ENCODE measurements at places on chromosomes 16 and 17.

- DNase-seq: no peak
These were observed 2.3 kb upstream of the WNT3 start for GRCh38 chr17:46820592-46821450.

GRCh38 chr16:50585331-50585776 lies 37.2 kb downstream of the NKD1 start:
- DNase-seq: no peak

GRCh38 chr16:55668340-55669281 lies 12.8 kb downstream of the SLC6A2 start:
- no peak for DNase-seq

GRCh38 chr17:66098040-66098439 lies 93.9 kb downstream of the CEP112 start:
- DNase-seq: no peak

DNA sequence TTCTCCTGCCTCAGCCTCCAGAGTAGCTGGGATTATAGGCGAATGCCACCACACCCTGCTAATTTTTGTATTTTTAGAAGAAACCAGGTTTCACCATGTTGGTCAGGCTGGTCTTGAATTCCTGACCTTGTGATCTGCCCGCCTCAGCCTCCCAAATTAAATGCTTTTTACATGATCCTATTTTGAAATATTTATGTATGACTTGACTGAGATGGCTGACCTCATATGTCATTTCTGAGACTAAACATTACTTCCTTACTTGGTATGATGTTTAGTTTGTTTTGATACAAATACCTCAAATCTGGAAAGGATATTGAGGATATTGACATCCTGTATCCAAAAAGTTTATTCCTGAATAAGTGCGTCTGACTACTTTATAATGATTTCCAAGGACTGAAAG lies 11.9 kb downstream of the CALCOCO2 start:
- no peak for DNase-seq

GRCh38 chr17:19392303-19392702 lies 5.3 kb upstream of the MFAP4 start:
- no peak for DNase-seq

DNA sequence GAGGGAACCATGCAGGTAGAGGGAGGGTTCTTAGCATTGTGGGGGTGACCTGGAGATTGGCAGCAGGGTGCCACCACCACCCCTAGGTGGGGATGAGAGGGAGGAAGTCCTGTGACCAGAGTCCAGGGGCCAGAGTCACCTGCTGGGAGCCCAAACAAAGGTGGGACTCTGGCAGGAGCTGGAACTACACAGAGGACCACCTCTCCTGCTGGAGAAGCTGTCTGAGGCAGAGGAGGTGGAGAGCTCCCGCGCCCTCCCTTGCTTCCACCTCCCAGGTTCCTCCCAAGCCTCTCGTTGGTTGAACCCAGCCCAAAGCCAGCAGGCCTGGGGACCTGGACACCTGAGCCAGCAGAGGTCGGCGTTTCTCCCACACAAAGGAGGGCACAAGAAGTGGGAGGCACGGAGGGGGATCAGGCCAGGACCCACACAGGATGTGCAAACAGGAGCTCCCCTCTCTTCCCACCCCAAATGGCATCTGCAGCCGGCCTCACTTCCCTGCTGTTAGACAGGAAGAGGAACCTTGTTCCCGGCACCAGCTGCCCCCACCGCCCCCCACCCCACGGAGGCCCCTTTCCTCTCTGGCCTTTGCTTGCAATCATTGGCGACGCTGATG lies 154.6 kb downstream of the SEC14L1 start:
- no peak for DNase-seq

DNA sequence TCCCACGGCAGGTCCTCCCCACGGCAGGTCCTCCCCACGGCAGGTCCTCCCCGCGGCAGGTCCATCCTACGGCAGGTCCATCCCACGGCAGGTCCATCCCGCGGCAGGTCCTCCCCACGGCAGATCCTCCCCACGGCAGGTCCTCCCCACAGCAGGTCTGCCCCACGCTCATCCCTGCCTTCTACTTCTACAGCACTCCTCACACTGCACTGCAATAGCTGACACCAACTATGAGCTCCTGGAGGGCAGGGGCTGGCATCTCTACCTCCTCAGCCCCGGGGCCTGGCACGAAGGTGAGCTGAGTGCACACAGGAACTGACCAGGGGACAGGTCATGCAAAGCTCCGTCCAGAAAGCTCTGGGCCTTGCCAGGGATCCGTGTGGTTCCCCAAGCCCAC lies 45.3 kb downstream of the RPH3AL start:
- DNase-seq: no peak

DNA sequence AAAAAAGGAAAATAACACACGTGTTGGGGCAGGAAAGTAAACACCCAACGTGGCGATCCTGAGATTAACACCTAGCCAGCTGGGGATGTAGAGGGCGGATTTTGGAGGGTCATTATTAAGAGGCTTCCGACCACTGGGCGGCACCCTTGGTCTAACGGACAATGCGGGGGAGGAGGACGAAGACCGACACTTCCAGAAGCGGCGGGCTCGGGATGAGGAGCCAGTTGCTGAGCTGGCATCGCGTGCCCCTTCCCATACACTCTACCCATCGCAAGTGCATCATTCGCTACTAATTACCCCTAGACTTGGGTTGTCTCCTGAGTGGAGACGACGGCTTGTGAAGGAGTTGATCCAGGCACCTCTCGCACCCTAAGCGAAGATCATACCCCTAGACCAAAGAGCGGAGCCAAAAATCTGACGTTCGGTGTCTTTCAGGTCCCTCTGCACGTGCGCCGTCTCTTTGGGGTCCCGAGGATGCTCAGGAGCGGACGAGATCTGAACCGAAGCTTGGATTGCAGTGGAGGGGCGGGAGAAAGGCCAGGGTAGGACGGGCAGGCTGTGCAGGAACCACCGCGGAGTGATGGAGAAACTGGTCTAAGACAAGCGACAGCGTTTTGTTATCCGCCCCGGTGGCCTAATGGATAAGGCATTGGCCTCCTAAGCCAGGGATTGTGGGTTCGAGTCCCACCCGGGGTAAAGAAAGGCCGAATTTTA lies 17.6 kb downstream of the ZNF213 start:
- DNase-seq: no peak

GRCh38 chr16:67053767-67054334 lies 24.9 kb downstream of the CBFB start:
- DNase-seq: no peak

- DNase-seq: no peak
These were observed 8.1 kb downstream of the NOG start for GRCh38 chr17:56601591-56601990.

- DNase-seq: no peak
These were observed 14.1 kb upstream of the SPATA32 start for GRCh38 chr17:45276031-45276430.

DNA sequence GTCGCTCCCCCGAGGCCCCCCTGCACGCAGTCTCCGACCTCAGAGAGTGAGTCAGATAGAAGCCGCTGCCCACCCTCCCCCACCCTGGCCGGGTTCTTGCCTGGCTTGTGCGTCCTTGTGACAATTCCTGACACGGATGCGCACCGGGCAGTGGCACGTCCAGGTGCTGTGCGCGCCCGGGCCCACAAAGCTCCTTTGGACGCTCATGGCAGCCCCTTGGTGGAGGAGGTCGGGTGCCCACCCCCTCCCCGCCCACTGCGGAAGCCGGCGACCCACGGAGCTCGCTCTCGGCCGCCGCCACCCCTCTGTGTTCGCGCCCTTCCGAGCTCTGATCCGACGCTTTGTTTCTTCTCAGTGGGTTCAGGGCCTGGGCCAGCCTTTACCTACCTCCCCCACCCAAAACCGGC lies 662 bp upstream of the TUBB3 start:
- no peak for DNase-seq

DNA sequence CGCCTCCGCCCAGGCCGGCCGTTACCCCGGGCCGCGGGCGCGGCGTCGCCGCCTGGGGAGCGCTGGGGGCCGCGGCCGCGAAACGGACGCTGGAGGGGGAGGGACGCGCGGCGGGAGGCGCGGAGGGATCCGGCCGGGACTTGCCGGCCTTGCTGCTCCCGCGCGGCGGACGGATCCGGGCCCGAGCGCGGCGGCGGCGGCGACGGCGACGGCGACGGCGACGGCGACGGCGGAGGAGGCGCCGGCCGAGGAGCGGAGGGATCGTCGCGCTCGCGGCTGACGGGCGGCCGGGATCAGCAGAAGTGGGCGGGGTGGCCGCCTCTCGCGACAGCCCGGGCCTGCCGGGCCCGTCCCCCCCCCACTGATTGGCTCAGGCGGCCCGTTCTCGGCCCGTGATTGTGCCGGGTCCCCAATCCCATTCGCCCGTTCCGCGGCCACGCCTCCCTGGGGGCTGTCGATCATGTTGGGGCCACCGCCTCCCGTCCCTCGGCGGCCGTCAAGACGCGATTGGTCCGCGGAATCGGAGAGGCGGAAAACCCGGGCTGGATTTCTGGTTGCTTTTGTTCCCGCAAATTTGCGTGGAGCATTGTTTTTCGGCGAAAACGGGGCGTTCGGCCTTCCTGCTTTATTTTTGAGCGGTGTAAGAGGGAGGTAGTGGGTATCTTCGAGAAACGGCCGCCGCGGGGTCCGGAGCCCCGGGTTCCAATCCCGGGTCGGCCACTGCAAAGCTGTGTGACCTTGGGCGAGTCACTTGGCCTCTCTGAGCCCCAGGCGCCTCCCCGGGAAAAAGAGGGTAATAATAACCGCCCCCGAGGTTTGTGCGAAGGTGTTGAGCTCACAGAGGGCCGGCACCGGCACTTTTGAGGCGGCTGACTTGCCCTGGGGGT lies at the start of gene ZCCHC14:
Gene ZCCHC14, minus strand, starts transcription at position 304 of the 887 bp plus-strand sequence. CDS start 786 bp downstream, outside the sequence.
- peak; percentile 91 for DNase-seq

GRCh38 chr17:13462673-13463124 lies 139.0 kb downstream of the HS3ST3A1 start:
- no peak for DNase-seq

DNA sequence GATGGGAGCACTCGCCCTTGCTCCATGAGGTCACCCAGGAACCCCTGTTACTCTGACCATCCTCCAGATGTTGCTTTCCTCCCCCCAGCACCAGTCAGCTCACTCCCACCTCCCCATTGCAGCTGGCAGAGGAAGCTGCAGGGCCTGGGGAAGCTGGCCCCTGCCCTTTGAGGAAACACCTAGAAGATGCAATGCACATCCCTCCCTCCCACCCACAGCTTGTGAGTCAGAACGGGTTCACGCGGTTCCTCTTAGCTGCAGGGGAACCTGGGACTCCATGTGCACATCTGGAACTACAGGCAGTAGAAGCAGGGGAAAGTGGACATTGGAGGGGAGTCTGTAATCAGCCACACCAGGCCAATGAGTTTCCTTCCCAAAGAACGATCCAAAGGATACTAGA lies 96.9 kb downstream of the KATNIP start:
- DNase-seq: no peak

DNA sequence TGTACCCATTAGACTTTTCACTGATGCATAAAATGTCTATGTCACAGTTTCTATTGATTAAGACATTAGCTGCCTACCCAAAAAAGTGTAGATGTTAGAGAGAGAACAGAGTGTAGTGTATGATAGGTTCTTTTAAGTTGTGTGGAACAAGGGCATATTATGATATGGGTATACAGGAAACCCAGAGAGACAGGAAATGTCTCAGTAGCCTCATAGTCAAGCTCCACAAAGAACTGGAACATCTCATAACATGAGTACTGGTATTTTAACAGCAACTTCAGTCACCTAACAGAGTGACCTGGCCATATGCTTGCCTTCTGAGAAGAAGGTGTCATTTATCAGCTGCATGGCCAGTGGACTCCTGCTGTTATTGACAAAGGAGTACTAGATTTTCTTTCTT lies 128.1 kb downstream of the RGS9 start:
- no peak for DNase-seq

DNA sequence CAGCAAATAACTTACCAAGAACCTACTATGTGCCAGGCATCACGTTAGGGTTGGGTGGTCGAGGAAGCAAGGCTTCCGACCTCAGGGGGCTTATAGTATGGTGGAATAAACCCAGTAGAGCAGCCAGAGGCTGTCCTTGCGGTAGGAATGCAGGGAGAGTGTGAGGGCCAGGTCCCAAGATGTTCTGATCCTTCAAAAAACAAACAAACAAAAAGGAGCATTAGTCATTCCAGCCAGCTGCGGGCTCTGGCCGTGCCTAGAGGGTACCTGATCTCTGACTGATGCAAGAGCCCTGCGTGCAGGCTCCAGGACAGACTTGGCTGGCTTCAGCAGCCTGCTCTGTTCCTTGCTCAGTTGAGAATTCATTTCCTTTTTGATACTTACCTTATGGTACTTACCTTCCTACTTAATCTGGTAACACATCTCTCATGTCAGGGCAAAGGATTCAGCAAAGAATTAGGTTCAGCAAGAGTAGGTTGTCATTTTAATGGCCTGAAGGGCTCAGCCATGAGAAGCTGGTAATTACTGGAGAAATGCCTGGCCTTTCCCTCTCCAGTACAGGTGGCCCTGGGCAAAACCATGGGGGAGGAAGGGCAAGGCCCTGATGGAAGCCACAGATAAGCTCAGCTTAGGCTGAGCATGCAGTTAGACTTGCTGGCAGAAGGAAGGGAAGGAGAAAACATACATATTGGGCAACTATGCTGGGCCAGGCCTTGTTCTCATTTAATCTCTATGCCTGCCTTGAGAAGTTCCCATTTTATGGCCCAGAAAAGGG lies 18.4 kb downstream of the CYB5D2 start:
- no peak for DNase-seq

- no peak for DNase-seq
These were observed 8.4 kb upstream of the MTSS2 start for GRCh38 chr16:70694088-70694867.

GRCh38 chr17:44152875-44153274 lies 11.1 kb downstream of the HROB start:
- DNase-seq: no peak

DNA sequence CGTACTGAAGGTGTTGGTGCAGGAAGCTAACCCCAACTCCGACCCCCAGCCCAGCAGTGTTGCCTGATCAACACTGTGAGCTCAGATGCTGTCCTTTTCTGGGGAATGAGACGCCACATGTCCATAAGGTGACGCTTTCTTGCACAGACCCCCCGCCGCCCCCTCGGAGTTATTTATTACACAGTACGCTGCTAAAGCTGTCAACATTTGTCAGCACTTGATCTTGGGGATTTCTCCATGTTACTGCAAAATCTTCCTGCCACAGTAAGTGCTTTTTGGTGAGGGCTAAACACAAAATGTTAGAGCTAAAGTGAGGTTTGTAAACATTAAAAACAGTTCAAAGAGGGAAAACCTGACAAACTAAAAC lies 15.9 kb downstream of the CMTM3 start:
- DNase-seq: no peak

GRCh38 chr16:57127037-57127763 lies 34.8 kb downstream of the CPNE2 start:
- DNase-seq: no peak

DNA sequence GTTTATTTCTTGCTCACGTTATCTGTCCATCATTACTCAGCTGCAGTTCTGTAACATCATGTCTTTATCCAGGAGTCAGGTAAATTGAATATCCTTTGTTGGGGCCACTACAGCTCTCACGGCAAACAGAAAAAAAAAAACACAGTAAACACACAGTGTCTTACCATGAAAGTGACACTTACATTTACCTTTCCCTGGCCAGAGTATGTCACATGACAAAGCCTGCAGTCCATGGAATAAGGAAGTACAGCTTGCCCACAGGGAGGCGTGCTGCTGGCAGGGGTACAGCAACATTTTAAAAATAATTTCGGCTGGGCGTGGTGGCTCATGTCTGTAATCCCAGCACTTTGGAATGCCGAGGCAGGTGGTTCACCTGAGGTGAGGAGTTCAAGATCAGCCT lies 85.7 kb upstream of the HS3ST4 start:
- no peak for DNase-seq

Data from GM12892 (cell line).